ENCODE measurements at places on chromosomes 16 and 17.

DNA sequence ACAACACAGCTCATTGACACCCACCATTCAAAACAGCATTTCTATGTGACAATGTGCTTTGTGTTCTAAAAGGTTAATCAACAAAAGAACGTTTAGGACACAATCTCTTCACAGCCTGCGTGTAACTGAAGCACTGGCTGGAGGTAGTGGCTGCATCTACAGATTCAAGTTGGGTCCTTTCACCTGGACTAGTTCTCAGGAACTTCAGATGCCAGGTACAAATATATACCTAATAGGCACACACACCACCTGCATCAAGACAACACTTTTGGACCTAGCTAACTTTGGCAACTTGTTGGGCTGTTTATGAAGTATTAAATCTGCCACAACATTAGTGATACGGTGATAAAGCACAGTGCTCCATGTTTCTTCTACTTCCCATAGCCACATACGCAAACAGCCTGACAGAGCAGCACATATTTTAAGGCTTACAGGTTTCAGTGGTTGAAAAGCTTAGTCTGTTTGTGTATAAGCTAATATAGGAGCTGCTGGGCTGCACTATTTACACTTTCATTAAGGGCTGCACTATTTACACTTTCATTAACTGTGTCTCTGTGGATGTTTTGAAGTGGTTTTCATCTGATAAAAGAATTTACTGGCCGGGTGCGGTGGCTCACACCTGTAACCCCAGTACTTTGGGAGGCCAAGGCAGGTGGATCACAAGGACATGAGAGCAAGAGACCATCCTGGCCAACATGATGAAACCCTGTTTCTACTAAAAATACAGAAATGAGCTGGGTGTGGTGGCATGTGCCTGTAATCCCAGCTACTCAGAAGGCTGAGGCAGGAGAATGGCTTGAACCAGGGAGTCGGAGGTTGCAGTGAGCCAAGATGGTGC, 132.6 kb downstream of the PARN start:
- DNase-seq = no peak

- no peak for DNase-seq
These were observed 112.3 kb upstream of the PMFBP1 start for GRCh38 chr16:72284042-72284789.

DNA sequence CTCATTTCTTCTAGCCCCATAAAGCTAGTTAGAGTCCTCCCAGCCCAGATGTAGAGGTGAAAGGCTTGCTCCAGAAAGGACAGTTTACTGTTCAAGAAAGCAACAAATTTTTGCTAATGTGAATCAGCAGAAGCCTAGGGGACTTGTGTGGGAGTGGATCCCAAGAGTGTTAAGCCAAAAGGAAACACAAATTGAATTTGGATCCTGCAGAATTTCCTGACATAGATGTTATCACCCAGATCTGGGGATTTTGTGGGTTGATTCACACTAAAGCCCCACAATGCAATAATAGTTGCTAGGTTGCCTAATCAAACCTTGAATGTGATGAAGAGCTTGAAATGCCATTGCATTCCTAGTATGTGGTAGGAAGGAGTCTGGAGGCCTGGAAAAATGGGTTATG, 135.2 kb upstream of the HS3ST3A1 start:
- no peak for DNase-seq

GRCh38 chr17:66711881-66712321, 123.0 kb upstream of the CACNG5 start:
- no peak for DNase-seq

- no peak for DNase-seq
These were observed 151.7 kb downstream of the PRKCB start for GRCh38 chr16:23987443-23987842.

GRCh38 chr17:79769570-79770506, 8.1 kb upstream of the CBX2 start:
- DNase-seq = no peak

GRCh38 chr16:50539053-50539695, 9.0 kb upstream of the NKD1 start:
- no peak for DNase-seq

DNA sequence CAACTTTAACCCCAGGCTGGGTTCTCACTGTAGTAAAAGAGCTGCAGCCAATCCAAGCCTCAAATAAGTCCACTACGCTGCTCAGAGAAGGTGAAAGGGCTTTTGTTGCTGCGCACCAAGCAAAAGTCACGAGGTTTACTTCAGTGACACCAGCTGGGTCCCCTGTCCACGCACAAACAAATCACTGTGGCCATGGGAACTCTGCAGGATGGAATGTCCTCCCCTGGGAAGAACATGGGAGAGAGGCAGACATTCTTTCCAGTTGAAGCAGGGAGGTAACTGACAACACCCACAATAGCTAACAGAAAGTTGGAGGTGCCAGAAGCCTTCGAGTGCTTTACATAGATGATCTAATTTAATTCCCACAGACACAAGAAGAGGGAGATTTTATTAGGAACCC, 181.9 kb downstream of the PMP22 start:
- DNase-seq = no peak

DNA sequence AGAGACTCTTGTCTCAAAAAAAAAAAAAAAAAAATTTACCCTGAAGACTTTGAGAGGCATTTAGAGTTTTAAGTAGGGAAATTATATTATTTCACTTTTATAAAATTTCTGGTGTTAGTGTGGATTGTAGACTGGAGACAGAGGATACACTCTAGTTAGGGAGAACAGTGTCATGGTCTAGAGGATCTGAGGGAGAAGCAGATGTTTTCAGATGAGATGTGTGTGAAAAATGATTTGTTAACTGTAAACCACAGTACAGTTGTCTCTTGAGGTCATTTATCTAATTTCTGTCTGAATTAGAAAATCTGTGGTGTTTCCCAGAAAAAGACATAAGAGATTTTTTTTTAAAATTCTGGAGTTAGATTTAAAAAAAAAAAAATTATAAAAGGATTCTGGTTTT, 54.8 kb downstream of the NUP88 start:
- DNase-seq = no peak

GRCh38 chr16:78543023-78543422, 443.6 kb downstream of the WWOX start:
- no peak for DNase-seq

DNA sequence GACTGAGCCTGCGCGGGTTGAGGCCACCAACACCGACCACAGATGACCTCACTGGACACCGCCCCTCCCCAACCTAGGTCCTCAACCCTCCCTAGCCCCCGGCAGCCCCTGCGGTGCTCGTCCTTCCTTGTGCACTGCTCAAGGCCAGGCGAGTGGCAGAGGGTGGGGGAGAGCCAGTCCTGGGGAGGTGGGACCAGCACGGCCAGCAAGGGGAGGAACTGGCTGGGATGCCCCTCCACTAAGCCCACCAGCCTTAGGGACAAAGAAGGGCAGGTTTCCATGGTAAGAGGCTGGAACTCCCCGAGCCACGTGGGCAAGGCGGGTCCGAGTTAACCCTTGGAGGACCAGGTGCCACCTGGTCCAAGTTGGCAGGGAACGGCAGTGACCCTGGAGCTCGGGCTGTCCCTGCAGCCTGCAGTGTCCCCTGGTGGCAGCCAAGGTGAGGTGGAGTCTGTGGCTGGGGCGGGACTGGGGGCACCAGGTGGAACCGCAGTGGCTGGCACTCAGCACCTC, 9.2 kb downstream of the FSCN2 start:
- DNase-seq = no peak

DNA sequence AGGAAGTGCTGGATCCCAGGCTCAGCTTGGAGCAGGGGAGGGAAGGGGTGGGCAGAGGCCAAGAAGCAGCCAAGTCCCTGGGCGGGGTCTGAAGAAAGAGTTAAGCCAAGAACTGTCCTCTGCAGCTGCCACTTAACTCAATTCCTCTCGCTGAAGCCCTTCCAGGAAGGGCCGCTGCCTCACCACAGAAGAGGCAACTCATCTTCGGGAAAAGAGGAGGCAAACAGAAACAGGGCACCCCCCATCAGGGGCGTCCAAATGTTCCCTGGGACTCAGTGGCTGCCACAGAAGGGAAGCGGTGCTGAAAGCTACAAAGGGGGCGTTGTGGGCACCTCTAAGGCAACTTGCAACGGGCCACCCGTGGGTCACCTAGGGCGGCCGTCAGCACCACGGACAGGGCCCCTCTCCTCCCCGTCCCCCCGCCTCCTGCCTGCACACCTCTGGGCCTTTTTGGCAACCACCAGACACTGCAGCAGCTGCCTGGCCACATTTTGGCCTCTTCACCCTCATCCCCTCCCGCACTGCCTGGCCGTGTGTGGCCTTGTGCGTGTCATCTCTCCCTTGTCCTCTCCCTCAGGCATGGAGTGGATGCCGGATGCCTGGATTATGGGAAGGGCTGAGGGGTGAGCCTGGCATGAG, 2.5 kb downstream of the TLCD3B start:
- DNase-seq = no peak

DNA sequence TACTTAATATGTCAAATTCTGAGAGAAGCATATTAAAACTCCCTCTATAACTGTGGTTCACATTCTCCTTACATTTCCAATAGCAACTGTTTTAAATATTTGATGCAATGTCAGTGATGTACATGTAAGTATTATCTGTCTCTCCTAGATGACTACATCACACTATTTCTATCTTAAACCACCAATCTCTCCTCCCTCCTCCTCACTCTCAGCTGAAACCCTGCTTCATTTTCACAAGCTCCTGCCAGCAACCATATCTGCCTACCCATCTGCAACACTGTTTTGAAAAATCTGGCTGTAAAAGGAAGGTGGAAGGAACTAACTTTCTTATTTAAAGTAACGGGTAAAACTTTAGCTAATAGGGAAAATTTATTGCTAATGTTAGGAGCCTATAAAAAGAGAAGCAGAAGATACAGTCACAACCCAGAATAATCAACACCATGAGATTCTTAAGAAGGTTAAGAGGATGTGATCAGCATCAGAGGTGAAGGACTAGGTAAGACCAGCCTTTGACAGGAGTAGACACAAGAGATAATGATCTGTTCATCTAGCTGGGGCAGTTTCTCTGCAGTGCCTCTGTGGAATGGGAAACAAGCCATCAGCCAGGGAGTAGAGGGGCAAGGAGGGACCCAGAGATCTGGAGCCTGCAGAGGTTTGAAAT, 31.0 kb downstream of the MYH10 start:
- no peak for DNase-seq

GRCh38 chr17:73564843-73565242, 79.4 kb downstream of the SDK2 start:
- no peak for DNase-seq

DNA sequence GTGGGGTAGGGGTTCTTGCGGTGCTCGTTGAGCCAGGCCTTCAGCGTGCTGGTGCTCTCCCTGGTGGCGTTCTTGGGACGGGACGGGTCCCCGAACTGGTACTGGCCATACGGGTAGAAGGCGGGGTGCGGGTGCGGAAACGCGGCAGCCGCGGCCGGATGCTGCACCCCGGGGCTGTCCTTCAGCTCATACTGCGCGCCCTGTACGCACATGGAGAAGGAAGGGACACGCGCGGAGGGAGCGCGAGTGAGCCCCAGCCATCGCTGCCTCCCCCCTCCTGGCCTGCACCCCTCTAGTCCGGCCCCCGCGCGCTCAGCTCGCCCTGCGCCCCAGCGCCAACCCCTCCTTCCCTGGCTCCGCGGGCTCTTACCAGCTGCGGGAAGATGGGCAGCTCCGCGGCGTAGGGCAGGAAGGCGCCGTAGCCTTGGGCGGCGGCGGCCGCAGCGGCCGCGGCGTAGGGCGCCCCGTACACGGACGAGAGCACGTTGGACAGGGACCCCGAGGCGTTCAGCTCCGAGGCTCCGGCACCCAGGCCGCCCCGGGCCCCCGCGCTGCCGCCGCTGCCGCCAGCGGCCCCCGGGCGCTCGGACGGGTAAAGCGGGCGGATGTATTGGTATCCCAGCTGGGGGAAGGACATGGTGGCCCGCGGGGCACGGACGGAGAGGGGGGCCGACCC, 1.0 kb downstream of the IRX3 start:
- no peak for DNase-seq

GRCh38 chr17:51258756-51259563, 889 bp downstream of the MBTD1 start:
- no peak for DNase-seq

- DNase-seq = no peak
These were observed 25.2 kb downstream of the YPEL2 start for GRCh38 chr17:59356543-59357218.

DNA sequence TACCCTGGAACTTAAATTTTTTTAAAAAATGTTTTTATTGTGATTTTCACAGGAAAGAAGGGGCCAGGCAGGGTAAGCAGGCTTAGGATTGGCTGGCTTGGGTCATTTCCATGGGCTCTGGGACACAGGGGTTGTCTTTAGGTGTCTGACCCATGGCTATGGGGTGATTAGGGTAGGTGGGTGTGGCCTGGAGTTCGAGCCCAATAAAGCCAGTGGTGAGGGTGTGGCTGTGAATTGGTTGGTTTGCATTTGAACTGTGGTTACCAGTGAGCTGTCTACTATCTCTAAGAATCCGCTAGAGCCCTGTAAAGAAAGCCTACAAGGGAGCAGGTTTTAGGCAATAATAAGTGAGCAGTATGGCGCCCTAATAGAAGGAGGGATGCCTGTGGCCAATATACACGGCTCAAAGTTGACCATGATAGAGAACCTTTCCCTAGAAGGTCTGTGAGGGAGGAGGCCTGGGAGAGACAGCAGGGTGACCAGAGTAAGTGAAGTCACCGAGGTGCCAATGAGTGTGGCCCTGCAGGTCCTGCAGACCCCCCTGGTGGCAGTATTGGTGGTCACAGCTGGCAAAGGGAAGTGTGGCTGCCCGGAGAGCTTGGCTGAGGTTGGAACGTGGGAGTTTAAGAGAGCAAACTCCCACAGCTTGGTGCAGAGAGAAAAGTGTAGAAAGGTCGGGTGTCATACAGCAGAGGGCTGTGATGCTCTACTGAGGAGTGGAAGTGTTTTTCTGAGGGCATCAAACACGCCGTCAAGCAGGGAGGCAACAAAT, 454.0 kb downstream of the WWOX start:
- no peak for DNase-seq

DNA sequence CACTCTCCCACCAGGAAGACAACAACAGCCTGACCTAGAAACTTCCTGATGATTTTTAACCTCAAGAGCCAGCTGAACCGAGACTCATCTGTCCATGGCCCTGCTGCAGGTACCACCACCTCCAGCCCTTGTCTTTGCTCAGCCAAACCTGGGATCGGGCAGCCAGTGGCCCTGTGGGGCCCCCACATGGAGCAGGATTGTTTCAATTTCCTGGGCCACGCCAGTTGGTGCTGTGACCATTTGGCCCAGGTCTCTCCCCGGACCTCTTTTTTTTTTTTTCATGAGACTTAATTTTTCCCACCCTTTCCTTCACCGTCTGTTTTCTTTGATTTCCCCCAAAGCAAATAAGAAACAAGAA, 8.3 kb upstream of the HOXB2 start:
- DNase-seq = no peak

DNA sequence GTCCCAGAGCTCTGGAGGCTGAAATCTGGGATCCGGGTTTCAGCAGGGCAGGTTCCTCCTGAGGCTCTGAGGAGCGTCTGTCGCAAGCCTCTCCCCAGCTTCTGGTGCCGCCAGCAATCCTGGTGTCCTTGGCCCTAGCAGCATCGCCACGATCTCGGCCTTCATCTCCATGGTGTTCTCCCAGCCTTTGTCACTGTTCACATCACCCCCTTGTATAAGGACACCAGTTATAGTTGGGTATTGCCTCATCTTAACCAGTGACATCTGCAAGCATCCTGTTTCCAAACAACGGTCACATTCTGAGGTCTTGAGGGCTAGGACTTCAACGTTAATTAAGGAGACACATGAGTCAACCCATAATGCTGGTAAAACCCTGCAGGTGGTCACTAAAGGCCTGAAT, 2.8 kb upstream of the PPP1R27 start:
- no peak for DNase-seq
